ENCODE measurements at places on chromosomes 12 and 14.

GRCh38 chr14:61077951-61078720 is 97.1 kb downstream of the SLC38A6 start:
- DNase-seq = peak; percentile 90

DNA sequence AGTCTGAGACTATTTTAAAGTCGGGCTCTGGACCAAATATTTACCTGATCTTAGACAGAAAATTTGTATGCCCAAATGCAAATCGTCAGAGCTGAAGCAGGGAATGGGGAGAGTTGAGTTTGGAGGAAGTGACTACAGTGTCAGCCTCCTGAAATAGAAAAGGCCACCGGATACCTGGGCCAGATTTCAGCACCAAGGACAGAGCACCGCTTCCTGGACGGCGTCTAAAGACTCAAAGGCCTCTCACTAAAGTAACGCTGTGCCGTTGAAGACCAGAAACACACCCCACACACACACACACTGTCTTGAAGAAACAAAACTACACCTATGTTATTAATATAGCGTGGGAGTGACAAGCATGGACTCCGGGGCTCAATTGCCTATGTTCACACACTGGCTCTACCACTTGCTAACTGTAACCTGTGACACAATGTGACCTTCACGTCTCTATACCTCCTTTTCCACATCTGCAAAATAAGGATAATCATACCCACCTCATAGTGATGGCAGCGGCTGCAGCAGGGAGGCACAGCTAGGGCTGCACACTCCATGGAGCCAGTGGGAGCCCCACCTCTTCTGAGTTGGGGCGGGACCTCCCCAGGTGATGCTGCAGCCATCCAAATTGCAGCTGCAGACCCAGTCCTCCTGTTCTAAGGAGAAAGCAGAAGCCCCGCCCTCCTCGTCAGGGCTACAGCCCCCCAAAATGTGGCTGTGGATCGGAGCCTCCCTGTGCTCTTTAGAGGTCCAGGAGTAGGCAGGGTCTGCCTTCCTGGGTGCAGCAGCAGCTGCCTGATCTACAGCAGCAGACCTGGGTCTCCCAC is 35.6 kb downstream of the KRT76 start:
- DNase-seq = no peak

GRCh38 chr14:45125754-45126153 is 8.5 kb downstream of the FKBP3 start:
- no peak for DNase-seq

- no peak for DNase-seq
These were observed 58.5 kb downstream of the RIN3 start for GRCh38 chr14:92572050-92572449.

GRCh38 chr12:110889361-110889760 is 31.0 kb downstream of the MYL2 start:
- DNase-seq = no peak

Measured in NCI-H69 (cell line).